ENCODE measurements at places on chromosomes 2 and 18.

DNA sequence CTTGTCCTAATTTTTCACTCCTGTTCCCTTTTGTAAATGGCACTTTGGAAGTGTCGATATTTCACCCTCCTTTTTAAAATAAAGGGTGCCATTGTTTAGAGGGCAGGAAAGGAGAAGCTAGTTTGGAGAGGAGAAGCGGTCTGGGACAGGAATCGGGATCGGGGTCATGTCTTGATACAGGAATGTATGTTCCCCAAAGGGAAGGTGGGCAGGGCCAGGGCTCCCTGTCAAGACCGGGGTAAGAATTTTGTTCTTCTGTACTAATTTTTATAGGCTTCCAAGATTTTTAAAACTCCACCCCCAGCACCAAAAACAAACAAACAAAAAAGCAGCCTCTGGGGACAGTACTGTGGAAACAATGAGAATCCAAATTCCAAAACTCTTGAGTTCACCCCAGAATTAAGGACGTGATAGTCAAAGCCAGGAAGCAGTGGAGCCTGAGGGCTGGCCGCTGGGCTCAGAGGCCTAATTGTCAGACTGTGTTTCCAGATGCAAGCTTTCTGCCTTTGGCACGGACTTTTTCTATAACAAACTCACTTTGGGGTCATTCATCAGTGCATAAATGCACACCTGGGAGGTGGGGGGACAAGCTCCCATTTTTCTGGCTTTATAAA is 250.4 kb upstream of the SIX2 start:
- DNase-seq = no peak

DNA sequence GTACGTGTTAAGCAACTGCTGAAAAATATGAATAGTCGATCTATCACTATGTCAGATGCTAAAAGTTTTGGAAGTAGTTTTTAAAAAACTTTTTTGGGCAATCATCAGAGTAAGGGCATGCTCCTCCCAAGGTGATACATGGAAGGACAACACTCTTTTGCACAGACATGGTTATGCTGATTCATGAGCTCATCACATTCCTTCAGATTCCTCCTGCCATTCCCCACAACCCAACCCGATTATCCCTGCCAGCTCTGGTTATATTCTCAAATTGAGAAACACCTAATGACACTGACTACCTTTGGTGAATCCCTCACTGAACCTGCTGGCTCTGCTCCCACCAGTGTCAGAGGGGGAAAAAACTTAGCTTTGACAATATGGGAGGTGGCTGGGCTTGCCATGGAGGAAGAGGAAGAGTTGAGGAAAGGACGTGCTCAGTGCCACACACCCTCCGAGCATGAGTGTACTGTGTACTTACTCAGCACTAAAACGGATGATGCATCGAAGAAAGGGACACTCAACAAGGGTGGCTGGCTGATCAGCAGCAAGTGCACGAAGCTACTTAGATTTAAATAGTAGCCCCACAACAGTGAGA is 83.9 kb upstream of the RNU4ATAC start:
- no peak for DNase-seq

DNA sequence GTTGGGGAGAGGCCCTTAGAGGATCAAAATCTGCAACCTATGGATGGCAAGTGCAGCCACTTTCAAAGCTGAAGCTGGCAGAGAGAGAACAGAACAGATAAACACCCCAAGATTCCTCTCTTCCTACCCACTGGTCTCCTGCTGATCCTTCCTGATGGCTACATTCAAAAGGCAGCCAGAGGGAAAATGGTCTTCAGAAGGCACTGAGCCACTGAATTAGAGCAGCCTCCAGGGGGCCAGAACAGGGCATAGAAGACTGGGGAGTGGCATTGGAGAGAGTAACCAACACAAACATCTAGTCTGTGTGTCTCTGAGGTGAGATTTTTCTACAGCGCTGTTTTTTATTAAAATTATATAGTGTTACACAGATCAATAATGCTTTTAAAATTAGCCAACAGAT is 432.6 kb downstream of the PARD3B start:
- DNase-seq = no peak

DNA sequence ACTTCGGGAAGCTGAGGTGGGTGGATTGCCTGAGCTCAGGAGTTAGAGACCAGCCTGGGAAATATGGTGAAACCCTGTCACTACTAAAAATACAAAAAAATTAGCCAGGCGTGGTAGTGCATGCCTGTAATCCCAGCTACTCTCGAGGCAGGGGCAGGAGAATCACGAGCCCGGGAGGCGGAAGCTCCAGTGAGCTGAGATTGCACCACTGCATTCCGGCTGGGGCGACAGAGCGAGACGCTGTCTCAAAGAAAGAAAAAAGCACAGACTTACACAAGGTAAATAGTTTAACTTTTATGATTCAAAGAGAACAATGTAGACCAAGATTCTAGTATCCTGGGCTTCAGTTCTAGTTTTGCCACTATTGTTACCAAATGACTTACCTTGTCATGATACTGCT is 37.4 kb downstream of the NCKAP1 start:
- no peak for DNase-seq

Data from cerebellar cortex (tissue), 1 donor.